ENCODE measurements at places on chromosomes 3 and 15.

DNA sequence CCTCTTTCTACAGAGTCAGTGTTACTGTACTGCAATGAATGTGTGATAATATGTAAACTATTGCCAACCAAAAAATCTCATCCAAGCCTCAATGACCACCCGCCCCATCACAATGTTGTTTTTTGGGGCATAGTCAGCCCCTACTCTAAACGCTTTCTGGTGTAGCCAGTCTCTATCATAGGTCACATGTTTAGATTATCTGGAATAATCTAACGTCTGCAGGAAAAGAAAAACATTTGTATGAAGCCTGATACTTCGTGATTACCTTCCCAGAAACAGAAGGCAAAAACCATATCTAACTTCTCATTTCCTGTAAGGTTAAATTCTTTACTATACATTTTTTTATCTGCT, 1331.8 kb upstream of the GBE1 start:
- no peak for DNase-seq

DNA sequence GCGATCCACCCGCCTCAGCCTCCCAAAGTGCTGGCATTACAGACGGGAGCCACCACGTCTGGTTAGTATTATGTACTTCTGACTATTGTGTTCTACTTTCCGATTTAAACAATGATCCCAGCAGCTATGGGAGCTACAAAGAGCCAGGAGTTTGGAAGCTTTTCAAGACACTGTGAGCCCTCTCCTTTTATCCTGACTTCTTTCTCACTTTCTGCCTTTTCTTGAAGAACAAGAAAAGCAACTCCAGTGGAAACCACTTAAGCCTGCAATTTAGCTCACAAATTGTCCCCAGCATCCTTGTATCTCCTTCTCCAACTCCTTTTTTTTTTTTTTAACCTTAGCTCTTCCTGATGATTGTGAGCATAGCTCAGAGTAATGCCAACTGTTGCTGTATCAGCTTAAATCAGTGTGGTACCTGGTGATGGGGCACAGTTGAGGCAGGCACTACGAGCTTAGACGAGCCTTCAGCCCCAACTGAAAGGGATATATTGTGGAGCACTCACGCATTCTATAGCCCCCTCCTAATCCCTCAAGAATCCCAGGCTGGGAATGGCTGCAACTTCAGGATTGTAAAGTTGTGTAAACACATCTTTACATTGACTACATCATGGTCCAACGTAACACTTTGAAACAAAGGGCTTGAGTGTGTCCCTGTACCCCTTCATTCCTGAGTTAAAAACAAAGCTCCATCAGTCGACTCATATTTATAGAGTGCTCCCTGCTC, 677.0 kb downstream of the FHIT start:
- DNase-seq = no peak

GRCh38 chr3:42184651-42185443, 81.1 kb downstream of the CCK start:
- DNase-seq = no peak

DNA sequence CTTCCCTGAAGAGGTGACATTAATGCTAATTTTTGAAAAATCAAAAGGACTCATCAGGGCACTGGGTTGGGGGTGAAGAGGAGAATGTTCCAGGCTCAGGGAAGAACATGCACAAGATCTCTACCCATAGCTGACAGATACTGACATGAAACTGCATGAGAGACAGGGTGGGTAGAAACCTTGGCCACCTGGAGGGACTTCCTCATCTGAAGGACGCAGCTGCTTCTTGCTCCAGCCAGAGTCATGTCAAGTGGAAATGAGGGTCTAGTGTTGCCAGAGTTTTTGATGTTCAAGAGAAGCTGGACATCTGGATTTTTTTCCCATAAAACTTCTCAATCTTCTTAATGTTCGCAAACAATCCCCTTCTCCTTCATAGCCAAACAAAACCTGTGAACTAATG, 29.7 kb downstream of the AMOTL2 start:
- DNase-seq = no peak

- no peak for DNase-seq
Measured at GRCh38 chr3:73530022-73530396, 94.7 kb downstream of the PDZRN3 start.

DNA sequence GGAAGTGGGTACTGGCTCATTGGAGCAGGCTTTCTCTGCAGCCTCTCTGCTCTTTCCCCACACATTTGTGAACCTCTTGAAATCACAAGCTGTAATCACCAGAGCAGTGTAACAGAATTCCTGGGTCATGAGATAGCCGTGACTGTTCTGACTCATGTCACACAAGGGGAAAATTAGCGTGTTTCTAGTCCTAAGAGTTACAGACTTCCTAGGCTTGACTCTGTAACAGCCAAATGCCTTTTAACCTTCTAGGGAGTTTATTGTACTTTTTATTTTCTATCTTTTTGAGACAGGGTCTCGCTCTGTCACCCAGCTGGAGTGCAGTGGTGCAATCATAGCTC, 54.7 kb upstream of the TRAK1 start:
- DNase-seq = no peak

- no peak for DNase-seq
Measured at GRCh38 chr3:152621967-152622810, 212.7 kb upstream of the P2RY1 start.

DNA sequence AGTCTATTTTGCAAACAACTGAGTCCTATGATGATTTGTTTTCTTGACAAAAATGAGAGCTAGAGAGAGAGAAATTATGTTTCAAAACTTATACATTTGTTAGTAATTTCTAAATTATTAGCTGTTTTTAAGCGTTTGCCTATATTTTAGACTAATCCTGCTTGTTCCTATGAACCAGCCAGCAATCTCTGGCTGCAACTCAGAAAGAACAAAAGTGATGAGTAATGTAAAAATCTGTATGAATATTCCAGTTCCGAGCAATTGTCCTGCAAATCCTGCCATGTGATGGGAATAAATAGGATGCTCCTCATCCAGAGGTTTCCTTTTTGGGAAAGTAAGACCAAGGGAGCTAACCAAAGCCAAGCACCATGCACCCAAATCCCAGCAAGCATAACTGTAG, 228.3 kb upstream of the GBE1 start:
- DNase-seq = no peak

DNA sequence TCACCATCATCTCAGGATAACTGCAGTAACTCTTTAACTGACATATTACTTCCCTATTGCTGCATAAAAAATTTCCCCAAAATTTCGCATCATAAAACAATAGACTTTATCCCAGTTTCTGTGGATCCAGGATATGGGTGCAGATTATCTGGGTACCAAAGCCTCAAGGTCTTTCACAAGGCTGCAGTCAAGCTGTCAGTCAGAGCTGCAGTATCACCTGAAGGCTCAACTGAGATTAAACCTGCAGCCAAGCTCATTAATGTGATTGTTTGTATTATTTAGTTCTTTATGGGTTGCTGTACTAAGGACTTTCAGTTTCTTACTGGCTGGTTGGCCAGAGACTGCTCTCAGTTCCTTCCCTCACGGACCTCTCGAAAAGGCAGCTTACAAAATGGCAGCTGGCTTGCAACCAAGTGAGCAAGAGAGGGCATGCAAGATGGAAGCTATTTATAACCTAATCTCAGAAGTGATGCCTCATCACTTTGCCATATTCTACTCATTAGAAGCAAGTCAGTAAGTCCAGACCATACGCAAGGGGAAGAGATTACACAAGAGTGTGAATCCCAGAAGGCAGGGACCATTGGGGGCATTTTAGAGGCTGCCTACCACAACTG, 54.9 kb downstream of the DCUN1D1 start:
- no peak for DNase-seq

- DNase-seq = no peak
Measured at GRCh38 chr15:66737243-66738010, 35.4 kb downstream of the SMAD6 start.

- DNase-seq = no peak
Measured at GRCh38 chr3:97658668-97659285, 105.8 kb upstream of the ARL6 start.

DNA sequence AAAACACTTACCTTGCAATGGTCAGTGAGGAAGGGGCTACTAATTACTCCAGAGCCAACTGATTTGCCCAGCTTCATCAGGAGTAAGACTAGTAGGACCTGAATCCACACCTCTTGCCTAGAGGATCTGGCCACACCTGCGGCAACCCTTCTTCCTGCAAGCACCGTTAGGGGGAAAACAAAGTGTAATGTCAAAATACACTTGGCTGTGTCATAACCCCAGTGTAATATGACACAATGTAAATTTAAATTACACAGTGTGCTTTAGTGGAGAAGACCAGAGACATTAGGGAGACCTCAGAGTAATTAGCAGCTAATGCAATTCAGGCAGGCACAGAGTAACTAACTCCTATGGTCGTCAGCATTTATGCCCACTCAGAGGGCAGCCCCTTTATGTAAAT, 308.5 kb upstream of the ARRDC4 start:
- DNase-seq = no peak

GRCh38 chr15:33083232-33084081, 111.1 kb downstream of the FMN1 start:
- no peak for DNase-seq

GRCh38 chr3:188687389-188687788, 484.4 kb upstream of the TPRG1 start:
- no peak for DNase-seq

DNA sequence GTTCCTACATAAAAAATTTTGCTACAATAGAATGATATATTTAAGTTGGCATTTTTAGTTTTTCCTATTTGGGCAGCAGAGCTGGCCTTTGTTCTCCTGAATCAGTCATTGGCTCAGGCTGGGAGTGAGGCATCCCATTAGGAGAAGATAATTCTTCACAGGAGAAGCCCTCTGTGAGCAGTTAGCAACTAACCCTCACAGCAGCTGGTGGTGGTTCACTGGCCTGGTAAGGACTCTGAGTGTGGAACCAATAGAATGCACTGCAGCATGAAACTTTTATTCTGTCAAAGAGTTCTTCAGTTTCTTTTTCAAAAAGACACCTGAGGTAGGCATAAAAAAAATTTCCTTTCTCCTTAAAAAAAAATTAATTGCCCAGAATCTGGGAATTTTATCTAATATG, 562.6 kb downstream of the ZNF385D start:
- no peak for DNase-seq

GRCh38 chr3:59006634-59007517, 42.9 kb downstream of the CFAP20DC start:
- no peak for DNase-seq

DNA sequence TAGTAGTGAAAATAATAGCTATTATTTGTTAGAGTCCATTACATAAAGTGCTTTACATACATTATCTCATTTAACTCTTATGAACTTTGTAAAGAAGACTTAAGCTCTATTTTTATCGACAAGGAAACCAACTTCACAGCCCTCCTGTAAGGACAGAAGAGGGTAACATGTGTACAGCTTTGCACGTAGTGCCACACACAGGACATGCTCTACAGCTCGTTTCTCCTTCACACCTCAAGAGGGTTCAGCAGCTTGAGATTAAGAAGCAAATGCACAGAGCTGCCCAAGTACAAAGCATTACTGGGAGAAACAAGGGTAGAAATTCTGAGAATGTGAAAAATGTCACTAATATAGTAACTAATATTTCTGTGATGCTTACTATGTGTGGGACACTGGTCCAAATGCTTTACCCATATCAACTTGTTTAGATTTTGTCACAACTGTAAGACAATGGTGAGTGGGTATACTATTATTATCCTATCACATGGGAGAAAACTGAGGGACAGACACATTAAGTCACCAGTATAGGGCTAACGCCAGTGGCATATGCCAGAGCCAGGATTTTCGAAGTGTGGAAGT, 327.8 kb downstream of the CTNNB1 start:
- DNase-seq = no peak

DNA sequence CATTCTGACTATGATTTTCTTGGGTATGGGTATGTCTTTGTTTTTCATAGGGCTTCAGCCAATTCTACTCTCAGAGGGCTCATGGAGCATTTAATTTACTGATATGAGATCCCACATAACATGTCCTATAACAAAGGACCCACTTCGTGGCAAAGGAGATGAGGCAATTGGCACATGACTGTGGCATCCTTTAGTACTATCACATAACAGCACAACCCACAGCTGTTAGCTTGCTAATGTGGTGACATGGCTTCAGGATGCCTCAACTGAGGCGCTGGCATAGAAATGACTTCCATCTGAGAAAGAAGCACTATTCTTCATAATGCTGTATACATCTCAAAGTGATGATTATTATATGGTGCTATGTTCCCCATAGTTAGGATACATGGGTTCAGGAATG, 48.1 kb upstream of the RFX7 start:
- no peak for DNase-seq

DNA sequence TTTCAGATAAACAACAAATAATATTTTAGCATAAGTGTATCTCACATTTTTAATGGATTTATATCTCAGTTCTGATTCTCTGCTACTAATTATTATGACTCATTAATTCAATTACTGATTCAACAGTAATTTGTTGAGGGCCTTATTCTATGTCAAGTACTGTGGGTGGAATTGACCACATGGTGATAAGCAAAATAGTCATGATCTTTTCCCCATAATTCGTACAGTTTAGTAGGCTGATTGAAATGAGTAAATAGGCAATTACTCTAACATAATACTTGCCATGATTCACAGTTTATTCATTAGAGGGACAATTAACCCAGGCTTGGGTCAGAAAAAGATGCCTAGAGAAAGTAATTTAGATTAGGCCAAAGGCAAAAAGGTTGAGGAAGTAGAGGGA, 60.9 kb upstream of the SLC4A7 start:
- no peak for DNase-seq

GRCh38 chr3:140710711-140711389, 33.0 kb downstream of the TRIM42 start:
- DNase-seq = no peak

DNA sequence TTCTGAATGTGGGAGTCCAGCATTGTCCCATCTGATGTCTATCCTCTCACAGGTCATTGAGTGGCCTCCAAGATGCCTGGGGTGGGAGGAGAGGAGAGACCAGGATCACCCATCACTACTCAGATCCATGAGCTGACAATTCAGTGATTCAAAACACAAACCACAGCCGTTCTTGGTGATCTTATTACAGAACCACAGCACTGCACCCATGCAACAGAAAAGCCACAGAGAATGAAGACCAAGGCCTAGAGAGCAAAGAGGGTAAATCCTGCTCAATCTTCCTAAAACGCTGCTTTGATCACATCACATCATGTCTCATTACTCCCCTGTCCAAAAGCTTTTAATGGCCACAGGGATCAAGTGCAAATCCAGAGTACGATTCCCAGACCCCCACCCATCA, 23.5 kb downstream of the ANP32A start:
- no peak for DNase-seq

GRCh38 chr3:39277893-39278615, 1.8 kb downstream of the CX3CR1 start:
- no peak for DNase-seq

DNA sequence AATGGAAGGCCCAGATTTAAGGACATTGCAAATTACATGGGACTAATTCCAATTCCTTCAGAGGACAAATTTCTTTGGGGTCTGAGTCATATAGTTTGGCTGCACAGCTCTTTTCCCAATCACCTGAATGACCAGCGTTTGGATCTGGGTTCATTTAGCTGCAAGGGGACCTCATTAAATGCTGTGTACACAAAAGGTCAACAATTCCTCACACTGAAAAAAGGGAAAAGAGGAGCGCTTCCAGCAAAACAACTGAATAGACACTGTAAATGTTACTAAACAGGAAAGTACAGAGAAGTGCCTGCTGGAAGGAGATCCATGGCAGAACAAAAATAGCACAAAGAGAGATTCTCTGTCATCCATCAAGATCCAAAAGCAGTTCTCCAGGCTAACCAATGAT, 356.0 kb upstream of the LMCD1 start:
- DNase-seq = no peak

- no peak for DNase-seq
Measured at GRCh38 chr15:45486317-45486716, 36.2 kb downstream of the SLC30A4 start.

- DNase-seq = no peak
Measured at GRCh38 chr3:88509582-88509981, 359.8 kb downstream of the C3orf38 start.

Measured in RWPE2 (cell line).